Naive thymus-derived CD4-positive, alpha-beta T cell (primary cell): ENCODE measurements at places on chromosomes 1 and 21.

GRCh38 chr1:10639011-10639774 is 157.3 kb downstream of the CASZ1 start:
- no peak for DNase-seq

DNA sequence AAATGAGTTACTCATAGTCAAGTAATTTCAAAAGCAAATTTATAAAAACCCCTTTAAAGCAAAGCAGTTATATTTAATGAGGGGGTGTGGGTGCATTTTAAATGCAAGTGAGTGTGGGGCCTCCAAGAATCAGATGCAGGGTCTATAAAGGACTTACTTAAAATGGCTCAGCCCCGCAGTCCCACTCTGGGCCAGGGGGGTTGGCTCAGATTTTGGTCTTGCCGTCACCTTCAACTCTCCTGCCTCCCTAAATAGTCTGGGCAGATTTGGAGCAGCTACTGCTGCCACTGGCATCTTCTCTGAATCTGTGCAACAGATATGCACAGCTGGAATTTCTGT is 16.2 kb downstream of the AMPD2 start:
- no peak for DNase-seq

- DNase-seq, result no peak
These were observed 171.7 kb downstream of the ATG4C start for GRCh38 chr1:62955666-62956065.

DNA sequence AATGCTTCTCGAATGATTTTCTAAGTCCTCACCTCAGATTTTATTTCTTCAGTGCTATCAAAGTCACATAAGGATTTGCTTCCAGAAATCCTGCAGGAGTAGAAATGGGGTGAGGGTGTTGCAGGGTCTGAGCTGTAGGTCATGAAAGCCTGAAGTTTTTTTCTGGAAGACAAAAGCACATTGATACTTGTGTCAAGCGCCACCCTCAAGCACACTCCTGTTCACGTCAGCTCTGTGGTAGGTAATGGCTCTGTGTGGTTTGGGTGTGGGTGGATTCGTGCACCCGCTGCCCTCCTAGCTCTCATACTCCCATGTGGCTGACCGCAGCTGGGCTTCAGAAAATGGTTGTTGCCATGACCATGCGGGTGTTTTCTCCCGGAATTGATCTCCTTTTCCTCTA is 39.9 kb downstream of the AKNAD1 start:
- no peak for DNase-seq

DNA sequence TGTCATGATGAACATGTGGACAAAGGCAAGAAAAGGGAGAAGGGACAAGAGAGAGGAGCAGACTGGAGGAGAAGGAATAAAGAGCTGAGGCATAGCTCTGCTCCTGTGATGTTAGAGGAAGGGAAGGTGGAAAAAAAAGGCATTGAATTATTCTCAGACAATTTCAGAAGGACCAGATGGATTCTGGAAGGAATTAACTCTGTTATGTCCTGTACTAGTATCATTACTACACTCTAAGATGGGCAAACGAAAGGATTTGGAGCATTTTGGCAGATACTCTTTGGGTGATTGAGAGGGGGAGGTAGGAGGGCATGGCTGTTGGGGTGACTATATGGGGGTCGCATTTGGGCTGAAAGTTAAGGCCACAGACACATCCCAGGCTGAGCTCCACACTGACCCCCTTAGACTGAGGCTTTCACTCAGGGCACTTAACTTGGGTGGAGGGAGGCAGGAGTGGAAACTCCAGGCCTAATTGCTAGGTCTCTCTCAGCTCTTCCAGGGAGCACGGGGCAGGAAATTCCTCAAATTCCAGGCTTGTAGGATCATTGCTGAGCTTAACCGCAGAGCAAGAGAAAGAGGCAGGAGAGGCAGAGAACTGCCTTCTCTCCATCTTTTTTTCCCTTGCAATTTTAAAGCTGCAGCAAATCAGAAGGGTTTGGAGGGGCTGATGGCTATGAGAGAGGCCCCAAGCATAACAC is 25.9 kb downstream of the KIRREL1 start:
- no peak for DNase-seq

GRCh38 chr1:163029901-163030300 is 39.3 kb upstream of the RGS4 start:
- no peak for DNase-seq

GRCh38 chr1:21368515-21369289 is 71.2 kb upstream of the NBPF3 start:
- peak; percentile 51 for DNase-seq

- no peak for DNase-seq
These were observed 3.6 kb upstream of the GNB1 start for GRCh38 chr1:1894354-1895059.
